ACHN (cell line): ENCODE measurements at places on chromosomes 13 and 19.

GRCh38 chr19:55231391-55232285 is 3.1 kb upstream of the TMEM86B start:
- DNase-seq = no peak

DNA sequence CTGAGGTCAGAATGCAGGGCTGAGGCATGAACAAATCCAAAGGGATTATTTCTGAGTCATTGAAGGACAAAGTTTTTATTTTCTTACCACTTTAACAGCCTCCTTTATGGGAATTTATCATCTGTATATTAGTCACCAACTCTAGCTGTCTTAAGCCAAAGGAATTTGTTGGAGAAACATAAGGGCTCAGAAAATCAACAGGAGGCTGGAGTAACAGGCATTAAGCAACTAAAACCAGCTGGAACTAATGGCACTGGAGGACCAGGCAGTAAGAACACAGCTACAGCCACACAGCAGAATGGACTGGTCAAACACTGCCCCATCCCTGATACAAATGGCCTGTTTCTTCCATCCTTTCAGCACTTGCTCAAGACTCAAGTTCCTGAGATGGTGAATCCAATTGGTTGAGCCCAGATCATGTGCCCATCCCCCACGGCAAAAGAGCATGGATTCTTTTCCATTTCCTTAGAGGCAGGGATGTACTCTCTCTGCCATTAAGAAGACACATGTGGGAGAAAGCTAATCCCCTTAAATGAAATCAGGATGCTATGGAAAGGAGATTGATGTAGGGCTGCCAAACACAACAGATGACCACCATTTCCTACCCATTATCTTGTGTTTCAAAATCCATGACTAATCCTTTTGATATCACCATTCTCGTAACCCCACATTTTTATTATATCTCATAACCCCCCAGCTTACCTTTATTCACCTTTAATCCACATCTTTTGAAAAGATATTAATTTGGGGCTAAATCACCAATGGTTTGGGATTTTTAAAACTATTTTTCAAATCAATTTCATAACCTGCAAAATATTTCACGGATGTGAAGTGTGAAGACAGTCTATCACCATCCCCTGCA is 157.0 kb upstream of the FNDC3A start:
- DNase-seq = peak; percentile 41

GRCh38 chr13:108419768-108420167 is 150.2 kb downstream of the TNFSF13B start:
- DNase-seq = no peak

DNA sequence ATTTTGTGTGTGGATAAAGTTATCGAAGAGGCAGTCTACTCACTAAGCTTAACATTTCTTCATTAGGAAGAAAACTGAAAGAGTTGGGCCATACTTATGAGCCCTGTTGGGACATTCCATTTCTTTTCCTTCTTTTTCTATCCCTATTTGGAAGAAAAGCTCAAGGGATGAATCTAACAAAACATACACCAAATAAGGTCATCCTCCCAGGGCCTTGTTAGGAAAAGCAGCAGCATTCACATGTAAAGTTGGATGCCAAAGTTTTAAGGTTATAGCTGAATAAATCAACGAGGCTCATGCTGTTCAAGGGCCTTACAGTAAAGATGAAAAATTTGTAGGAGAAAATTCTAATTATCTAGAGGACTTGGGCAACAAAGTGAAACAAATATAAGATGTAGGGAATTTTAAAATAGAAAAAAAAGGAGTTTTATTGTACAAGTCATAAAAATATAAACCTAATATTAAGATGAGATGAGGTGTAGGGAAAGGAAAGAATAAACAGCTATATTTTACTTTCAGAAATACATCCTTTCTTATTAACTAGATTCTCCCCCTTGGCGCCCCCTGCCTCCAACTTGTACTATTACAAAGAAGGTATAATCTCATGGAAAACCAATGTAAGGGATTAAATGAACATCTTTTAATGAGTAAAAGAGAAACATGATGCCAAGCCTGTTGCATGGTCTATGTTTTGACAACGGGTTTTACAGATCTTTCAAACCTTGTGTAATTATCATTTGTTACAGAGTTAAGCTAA is 160.4 kb downstream of the PCDH20 start:
- DNase-seq = peak; percentile 16

- peak; percentile 1 for DNase-seq
Observed at GRCh38 chr13:60572003-60572798, 175.2 kb downstream of the TDRD3 start.

GRCh38 chr13:112953591-112954487 is 15.2 kb upstream of the MCF2L start:
- DNase-seq = no peak

GRCh38 chr19:49861107-49861506 is 6.3 kb downstream of the PNKP start:
- DNase-seq = no peak

GRCh38 chr13:20923272-20923671 is 20.7 kb upstream of the XPO4 start:
- DNase-seq = no peak

DNA sequence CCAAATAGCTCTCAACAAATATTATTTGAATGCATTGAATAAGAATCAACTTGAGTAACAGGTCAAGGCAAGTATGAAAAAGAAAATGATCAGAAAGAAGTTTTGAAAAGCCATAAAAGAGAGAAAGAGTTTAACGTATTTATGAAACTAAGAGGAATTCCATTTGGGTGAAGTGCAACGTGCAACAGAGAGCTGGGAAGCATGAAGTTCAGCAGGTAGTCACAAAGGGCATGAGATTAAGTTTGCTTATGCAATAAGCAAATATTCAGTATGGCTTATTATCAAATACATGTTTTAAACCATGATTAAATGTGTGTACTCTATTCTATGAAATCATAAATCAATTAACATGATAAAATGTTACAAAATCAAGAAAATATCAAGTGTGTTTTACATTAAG is 62.7 kb upstream of the PCDH17 start:
- DNase-seq = no peak

GRCh38 chr13:73133531-73133930 is 74.7 kb downstream of the KLF5 start:
- DNase-seq = no peak

GRCh38 chr19:39237200-39238184 is 7.3 kb downstream of the IFNL3 start:
- no peak for DNase-seq

DNA sequence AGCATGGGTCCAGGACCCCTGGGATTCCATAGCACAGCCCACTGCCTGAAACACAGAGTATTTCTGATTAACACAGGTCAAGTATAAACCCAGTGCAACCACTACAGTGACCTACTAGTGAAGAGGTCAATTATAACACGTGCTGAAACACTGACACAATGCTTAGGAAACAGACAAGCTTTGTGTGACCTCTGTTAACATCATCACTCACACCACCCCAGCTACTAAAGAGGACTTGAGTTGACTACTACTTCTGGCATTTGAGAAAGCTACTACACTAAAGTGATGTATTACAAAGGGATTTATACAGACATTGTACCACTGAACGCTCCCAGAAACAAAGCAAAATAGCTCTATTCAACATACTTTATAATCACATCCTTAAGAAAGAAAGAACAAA is 1935.9 kb upstream of the PCDH20 start:
- no peak for DNase-seq

- peak; percentile 36 for DNase-seq
Observed at GRCh38 chr13:51781246-51782022, 22.5 kb downstream of the DHRS12 start.

DNA sequence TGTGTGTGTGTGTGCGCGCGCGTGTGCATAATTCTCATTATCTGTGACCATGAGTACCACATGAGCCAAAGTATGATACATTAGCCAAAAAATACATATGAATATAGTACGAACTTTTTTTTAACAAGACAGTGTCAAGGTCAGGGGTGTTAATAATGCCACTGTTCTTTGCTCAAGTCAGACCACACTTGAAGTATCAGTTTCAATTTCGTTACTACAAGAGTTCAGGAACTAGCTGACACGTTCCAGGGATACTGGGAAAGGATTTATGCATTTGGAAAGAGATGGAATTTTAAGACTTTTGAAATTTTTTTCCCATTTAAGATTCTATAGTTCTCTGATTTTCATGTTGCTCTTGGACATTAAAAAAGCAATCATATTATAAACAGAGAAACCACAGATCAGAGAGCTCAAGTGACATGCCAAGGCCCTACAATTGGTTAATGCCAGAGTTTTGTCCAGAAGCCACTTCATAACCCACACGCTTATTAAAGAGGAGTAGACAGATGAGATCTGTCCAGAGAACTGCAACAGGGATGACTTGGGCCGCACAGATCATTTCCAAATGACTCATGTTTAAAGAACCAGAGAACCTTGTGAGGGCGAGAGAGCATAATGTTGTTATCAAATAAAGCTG is 718.8 kb upstream of the SGCG start:
- no peak for DNase-seq

GRCh38 chr13:21800837-21801616 is 130.2 kb downstream of the FGF9 start:
- DNase-seq = no peak

DNA sequence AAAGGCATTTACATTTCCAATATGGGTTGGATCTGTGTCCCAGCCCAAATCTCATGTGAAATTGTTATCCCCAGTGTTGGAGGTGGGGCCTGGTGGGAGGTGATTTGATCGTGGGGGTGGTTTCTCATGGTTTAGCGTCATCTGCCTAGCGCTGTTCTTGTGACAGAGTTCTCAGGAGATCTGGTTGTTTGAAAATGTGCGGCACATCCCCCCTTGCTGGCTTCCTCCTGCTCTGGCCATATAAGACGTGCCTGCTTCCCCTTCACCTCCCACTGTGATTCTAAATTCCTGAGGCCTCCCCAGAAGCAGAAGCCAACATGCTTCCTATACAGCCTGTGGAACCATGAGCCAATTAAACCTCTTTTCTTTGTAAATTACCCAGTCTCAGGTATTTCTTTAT is 126.2 kb upstream of the FNDC3A start:
- DNase-seq = no peak

- no peak for DNase-seq
Observed at GRCh38 chr19:29945017-29945416, 3.0 kb downstream of the URI1 start.

DNA sequence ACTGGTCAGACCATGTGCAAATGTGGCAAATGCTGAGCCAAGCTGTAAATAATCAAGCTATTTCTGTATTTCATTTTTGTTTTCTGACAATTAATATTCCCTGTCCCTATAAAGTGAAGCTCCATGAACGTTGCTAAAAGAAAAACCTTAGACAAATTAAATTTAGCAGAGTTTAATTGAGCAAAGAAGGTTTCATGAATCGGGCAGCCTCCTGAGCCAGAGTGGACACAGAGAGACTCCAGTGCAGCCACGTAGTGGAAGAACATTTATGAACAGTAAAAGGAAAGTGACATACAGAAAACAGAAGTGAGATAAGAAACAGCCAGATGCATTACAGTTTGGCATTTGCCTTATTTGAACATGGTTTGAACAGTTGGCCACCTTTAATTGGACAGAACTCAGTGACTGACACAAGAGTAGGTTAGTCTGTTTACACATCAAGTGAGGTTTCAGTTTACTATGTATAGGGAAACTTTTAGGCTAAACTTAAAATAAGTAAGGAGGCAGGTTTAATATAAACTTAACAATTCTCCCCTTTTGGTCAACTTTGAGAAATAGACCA is 69.7 kb downstream of the UFM1 start:
- no peak for DNase-seq

DNA sequence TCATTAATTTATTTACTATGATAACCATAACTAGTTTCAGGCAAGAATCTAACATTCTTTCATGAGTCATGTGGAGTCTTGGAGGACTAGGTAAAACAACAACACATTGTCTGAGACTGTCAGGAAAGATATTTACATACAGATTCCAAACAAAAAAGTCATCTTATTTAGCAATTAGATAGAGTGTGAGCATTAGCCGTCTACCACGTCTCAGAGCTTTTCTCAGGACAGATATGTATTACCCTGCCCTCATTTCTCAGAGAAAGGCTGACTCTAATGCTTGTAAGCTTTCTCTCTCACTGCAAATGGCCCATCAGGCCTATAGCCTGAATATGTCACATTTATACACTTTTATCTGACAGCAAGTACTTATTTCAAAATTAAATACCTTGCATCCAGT is 312.1 kb upstream of the PCDH20 start:
- DNase-seq = no peak

DNA sequence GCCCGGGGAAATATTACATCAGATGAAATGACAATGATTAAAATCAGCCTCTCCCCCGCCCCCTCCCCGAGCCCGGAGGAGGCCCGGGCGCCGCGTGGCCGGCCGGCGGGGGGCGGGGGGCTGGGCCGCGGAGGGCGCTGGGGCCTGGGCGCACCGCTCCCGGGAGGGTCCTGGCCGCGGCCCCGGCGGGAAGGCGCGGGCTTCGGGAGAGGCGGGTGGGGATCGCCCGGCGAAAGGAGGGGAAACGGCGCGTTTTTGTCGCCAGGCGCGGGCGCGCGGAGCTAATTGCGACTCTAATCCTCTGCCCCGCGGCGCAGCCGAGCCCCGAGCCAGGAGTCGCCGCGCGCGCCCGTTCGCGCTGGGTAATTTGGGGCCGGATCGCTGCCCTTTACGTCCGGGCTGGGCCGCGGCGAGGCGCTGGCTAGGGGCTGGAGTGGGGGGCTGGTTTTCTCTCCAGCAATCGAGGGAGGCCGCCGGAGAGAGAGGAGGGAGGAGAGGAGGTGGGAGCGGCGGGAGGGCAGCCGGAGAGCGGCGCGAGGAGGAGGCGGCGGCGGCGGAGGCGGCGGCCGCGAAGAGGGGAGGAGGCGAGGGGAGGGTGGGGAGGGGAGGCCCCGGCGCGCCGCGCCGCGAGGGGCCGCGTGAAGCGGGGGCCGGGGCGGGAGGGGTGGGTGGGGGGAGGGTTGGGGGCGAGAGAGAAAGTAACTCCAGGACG is at the start of gene KCTD15:
Gene KCTD15 (plus strand): TSS at position 707 of the 712 bp plus-strand sequence. CDS start 3,585 bp downstream, outside the sequence.
- DNase-seq = peak; percentile 38

DNA sequence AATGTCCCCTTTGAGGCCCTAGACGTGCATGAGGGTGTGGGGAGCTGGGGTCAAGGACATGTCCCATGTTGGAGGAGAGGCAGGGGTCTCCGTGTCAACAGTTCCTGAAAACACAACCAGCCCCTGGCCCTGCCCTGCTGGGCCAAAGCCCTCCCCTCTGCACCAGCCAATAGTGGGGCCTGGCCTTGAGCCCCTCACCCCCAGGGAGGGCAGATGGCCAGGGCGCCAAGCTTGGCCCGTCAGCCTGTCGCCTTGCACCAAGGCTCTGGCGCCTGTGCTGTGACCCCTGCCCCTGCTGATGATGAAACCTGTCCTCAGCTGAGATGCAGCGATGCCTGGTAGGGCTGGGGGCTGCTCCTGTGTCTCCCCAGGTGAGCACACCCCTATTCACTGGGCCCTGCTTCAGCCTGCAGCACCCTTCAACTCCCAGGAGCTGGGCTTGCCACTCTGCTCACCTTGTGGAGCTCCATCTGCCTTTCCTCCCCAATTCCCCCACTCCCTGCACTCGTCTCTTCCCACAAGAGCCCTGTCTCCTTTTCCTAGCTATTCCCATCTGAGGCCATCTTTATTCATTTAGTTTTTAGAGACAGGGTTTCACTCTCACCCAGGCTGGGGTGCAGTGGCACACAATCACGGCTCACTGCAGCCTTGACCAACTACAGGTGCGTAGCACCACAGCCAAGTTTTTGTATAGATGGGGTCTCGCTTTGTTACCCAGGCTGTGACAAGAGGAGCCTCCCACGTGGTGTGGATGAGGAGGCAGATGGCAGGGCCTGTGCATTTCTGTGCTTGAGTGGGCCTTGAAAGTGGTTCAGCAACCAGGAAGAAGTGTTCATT is 2.1 kb upstream of the HAMP start:
- no peak for DNase-seq

GRCh38 chr19:33377586-33378475 is 4.3 kb downstream of the CEBPG start:
- no peak for DNase-seq
